Activated naive CD4-positive, alpha-beta T cell (primary cell): ENCODE measurements at places on chromosomes 3 and 15.

DNA sequence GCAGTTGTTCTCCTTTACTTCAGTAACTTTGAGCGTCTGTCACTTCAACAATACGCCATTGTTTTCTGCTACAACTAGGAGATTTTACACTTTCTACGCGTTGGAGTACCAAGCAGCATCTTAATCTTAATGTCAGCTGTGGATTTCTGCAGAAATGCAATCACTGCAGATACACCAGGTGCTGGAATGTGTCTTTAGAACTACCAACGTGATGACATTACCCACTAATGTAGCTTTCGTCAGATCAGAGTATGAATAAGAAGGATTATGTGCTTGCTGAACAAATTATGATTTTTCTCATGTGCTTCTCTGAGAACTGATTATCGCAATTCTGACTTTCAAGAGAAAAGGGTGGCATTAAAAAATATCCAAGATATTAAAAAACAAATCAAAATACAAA lies 77.5 kb upstream of the CNTN3 start:
- no peak for DNase-seq

- DNase-seq: no peak
These were observed 257.1 kb downstream of the UACA start for GRCh38 chr15:70505936-70506912.

GRCh38 chr3:56725175-56725574 lies 42.1 kb upstream of the TASOR start:
- DNase-seq: no peak

DNA sequence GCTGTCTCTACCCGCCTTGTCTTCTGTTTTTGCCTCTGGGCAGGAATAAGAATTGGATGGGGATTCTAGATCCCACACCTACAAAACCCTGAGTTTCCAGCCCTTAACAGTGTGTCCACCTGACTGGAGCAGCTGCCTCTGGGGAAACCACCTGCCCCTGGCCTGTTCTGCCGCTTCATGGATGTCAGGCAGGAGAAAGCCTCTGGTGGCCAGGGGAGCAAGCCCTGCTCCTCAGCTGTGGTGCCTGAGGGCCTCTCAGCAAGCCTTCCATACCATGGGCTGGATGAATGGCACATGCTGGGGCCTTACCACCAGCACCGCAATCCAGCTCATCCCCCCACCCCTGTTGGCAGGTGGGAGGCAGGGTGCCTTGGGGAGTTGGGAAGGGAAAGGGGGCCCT lies 5.3 kb upstream of the CPNE9 start:
- DNase-seq: no peak

GRCh38 chr15:69758810-69759790 lies 306.5 kb downstream of the RPLP1 start:
- peak; percentile 69 for DNase-seq

DNA sequence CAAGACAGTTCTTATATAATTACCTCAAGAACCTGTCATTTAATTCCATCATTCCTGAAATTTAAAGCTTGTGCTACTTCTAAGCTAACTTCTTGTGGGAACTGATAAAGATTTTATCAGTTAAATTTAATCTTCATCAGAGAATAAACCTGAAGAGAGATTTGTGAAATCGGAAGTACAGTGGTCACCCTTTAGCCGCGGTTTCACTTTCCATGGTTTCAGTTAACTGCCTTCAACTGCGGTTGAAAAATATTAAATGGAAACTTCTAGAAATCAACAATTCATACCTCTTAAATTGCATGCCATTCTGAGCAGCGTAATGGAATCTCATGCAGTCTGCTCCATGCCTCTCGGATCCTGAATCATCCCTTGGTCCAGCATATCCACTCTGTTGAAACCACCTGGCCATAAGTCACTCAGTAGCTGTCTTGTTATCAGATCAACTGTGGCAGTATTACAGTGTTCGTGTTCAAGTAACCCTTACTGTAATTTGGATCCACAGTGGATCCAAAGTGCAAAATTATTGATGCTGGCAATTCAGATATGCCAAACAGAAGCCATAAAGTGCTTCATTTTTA lies 626.1 kb downstream of the CADM2 start:
- DNase-seq: no peak

- DNase-seq: no peak
These were observed 67.6 kb upstream of the HACD2 start for GRCh38 chr3:123652342-123652984.

GRCh38 chr3:156513619-156514018 lies 41.3 kb downstream of the SSR3 start:
- no peak for DNase-seq

DNA sequence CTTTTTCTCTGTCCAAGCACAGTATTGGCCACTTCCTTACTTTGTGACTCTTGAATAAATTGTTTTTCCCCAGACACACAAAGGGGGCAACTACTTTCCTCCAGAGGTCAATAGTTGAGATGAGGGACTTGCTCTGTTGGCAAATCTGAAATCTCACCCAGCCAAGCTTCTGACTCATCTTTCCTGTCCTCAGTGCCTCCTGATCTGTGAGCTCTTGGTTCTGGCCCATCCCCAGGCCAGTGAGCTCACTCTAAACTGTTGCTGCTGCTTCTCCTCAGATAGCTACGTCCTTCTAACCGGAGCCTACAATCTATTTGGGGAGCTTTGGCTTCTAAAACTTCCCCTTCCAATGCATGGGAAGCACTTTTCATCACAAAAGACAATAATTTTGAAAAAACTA lies 50.0 kb upstream of the NMD3 start:
- DNase-seq: no peak

- no peak for DNase-seq
These were observed 4.0 kb upstream of the CFAP100 start for GRCh38 chr3:126390751-126391150.
